ENCODE measurements at places on chromosomes 1 and 21. TPM values are rescaled to one million over a fixed set of nuclear protein-coding genes. Genes with fewer than 3 reads are reported as not detected.

WNT2B gene
- 2.7 TPM for total RNA-seq

CHD5 gene
- 0.13 TPM for total RNA-seq

TIPRL gene
- 42.6 TPM for total RNA-seq

DSTYK gene
- 11.0 TPM for total RNA-seq

NID1 gene
- 57.3 TPM for total RNA-seq

MMP23B gene
- 73.4 TPM for total RNA-seq

THEM5 gene
- not detected for total RNA-seq

Measured in hepatocyte (in vitro differentiated cells).